ENCODE measurements at places on chromosomes 2 and 18. TPM values are rescaled to one million over a fixed set of nuclear protein-coding genes. Genes with fewer than 3 reads are reported as not detected.

DNA sequence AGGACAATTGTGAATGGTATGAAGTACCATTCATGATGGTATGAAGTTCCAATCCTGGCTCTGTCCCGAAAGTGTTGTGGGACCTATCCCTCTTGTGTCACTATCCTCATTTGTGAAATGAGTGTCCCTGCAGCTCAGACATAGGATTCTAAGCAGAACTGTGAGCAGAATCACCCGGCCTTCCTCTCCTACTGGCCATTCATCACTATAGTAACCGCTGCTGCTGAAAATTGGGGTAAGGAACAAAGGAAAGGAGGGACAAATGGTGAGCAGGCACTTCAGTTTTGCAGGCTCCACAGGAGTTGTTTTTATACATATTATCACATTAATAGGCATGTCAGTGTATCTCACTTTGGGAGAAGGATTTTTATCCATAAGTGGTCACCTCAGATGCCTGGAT is 27.4 kb downstream of the SMYD1 start:
- DNase-seq = no peak

GRCh38 chr18:79912409-79912991 is 39.0 kb downstream of the SLC66A2 start:
- no peak for DNase-seq

GRCh38 chr2:172412984-172413492 is 14.3 kb upstream of the ITGA6 start:
- DNase-seq = no peak

The MAPK4 gene
- not detected for total RNA-seq

DNA sequence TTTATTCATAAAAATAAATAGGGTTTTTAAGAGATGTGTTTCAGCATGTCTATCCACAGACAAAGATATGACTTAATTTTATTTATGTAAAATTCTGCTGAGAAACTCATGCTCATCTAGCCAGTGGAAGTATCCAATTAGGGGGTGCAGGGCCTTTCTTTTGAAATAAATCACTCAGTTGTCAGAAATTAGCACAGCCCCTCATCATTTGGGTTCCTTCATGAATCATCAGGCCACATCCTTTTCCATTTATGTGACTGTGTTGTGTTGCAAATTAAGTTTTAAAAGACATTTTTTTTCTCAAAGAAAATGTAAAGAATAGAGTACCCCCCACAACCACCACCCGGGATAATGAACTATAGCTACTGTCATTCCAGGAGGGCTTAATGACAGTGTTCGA is 185.8 kb downstream of the NRP2 start:
- no peak for DNase-seq

GRCh38 chr2:177547122-177547521 is 154.5 kb downstream of the AGPS start:
- no peak for DNase-seq

DNA sequence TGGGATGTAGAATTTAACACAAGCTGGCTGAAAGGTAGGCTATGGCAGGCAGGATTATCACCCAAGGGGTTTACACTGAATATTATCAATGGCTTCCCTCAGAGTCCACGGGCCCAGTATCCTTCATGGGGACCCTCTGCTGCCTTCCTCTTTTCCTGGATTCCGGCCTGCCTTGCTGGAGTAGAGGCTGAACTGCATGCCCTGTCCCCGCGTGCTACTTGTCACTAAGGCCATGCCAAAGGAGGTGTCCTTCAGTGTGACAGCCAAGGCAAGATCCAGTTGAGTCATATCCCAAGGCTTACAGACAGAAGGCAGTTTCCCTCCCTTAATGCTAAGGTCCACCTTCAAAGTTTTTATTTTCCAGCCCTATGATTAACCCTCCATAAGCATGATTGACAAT is 156.3 kb downstream of the CYP26B1 start:
- DNase-seq = no peak

The C2orf66 gene
- 0.35 TPM for total RNA-seq

- DNase-seq = no peak
Observed at GRCh38 chr2:174327021-174327840, 7.5 kb upstream of the SP9 start.

DNA sequence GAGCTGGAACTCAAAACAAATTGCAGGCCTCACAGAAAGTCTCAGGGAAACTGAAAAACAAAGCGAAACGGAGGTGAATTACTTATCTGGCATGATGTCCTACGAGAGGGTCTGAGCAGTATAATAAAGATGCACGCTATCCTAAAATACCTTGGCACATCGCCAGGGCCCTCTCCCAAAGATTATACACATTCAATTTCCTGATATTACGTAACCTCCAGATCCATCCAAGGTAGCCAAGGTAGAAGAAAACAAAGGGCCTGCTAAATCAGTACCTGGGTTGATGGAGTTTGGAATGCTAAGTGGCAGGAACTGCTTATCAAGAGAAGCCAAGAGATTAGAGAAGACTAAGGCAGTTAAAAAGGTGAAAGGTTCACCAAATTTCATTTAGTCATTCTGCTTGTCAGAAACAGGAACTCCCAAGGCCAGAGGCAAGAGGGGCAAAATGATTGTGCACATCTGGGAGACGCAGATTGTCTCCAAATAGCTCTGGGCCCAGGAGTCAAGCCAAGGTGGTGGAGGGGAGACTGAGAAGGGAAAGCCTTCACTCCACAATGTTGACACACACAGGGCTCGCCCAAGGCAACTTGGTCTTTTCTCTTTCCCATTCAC is 236.8 kb upstream of the ATP5MC3 start:
- DNase-seq = no peak

- no peak for DNase-seq
Observed at GRCh38 chr18:63444580-63444979, 22.3 kb upstream of the VPS4B start.

DNA sequence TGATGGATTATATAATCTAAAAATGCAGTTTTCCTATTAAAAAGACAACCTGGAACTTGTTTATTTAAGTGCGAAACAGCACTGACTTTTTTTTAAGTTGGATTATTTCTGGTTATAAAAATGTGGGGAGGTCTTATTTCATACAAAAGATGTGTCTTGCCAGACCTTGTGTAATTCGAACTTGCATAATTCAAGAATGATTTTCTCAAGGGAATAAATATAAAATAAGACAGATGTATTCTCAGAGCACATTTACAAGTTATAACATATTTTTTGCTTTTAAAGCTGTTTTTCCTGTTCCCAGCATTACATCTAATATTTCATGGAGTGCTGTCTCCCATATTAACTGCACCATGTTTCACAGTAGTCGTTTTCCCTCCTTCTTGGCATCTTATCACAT is 263.1 kb downstream of the CDH20 start:
- no peak for DNase-seq

DNA sequence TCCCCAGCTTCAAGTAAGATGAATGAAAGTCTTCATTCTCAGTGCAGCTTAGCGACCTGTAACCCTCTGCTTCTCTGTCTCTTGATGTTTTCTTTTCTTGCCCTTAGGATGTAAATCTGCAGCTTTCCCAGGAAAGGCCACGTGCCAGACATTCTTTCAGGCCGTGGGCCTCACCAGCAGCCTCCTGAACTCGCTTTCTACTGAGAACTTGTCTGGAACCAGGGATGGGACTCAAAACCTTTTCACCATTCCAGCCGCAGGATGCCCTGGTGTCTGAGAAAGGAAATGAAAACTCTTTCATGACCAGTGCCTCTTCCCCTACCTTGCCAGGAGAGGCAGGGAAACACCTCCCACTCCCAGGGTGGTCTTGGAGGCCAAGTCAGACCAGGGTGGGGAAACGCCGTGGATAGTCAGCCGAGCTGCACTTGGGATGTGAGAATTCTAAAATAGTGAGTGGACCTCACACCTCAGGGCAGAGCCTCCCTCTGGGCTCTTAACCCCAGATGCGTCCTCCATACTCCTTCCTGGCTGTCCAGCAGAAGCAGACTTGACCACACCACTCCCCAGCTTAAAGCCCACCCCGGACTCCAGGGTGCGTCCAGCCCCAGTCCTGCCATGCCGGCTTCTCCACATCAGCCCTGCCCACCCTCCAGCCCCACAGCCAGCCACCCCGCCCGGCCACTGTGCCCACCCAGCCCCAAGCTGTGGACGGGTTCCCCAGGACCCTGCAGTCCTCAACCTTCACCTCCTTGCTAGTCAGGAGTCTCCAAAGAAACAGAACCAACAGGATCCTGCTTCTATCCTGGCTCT is 115.5 kb downstream of the TWIST2 start:
- DNase-seq = no peak

DNA sequence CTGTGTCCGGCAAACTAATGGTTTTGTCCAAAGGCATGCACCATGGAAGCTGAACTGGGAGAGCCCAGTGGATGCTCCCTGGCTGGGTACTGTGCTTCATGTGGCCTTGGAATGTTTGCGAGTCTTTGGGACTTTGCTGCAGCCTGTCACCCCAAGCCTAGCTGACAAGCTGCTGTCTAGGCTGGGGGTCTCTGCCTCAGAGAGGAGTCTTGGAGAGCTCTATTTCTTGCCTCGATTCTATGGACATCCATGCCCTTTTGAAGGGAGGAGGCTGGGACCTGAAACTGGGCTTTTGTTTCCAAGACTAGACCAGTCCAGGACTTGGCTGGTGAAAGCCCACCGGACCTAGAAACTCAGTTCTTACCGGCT is 1.7 kb downstream of the MARS2 start:
- DNase-seq = no peak

The NCKAP5 gene
- 1.2 TPM for total RNA-seq

The KCTD1 gene
- total RNA-seq = 63.2 TPM

The CRIM1 gene
- total RNA-seq = 57.6 TPM

The TAF4B gene
- 8.3 TPM for total RNA-seq

- DNase-seq = no peak
Observed at GRCh38 chr2:147550995-147551731, 293.7 kb upstream of the ACVR2A start.

- no peak for DNase-seq
Observed at GRCh38 chr2:71389384-71390072, 57.9 kb downstream of the ZNF638 start.

- DNase-seq = no peak
Observed at GRCh38 chr2:20934236-20934635, 109.6 kb downstream of the APOB start.

DNA sequence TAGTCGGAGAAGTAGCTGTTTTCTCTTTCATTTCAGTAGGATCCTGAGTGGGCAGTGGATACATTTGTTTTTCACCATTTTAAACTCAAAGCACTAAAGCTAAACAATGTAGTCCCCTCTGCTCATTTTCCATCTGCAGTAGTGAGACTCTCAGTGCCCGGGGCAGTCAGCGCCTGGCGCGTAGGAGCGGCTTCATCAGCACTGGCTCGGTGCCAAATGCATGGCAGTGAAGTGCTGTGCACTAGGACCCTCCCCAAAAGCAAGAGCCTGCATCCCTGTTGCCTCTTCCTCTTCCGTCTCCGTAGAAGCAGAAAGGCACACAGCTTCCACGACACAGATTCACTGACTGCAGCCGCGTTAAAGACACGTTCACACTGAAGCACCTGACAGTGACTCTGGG is 19.0 kb upstream of the ESPNL start:
- no peak for DNase-seq

The SEMA4F gene
- total RNA-seq = 10.1 TPM

DNA sequence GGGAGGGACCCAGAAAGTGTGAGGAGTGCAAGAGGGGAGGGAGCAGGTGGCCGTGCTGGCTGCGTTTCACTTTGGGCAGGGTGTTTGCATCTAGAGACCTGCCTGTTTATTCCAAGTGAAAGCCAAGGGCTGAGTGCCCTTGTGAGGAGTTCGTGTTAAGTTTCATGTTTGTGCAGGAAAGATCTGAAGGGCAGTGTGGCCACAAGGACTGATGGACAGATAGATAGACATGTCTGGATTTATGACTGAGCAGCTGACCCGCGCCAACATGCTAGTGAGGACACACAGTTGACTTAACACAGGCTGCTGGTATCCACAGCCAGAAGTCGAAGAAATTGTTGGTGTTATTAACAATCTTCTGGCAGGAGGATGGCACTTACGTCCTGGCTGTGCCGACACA is 387.6 kb upstream of the TNP1 start:
- DNase-seq = no peak

The G6PC2 gene
- not detected for total RNA-seq

DNA sequence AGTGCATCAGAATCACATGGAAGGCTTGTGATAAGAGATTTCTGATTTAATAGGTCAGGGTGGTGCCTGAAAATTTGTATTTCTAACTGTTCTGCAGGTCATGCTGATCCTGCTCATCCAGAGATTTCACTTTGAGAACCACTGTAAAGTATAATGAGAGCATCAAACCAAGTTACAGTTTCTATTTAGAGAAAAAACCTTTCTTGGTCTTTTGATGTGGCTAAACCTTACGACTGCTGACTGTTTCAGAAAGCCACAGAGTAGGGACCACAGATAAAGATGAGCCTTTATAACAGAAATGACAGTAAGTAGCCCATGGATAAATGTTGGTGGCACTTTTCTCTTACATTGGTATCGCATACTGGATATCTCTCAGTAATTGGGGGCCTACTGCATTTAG is 109.4 kb upstream of the FANCL start:
- DNase-seq = no peak

DNA sequence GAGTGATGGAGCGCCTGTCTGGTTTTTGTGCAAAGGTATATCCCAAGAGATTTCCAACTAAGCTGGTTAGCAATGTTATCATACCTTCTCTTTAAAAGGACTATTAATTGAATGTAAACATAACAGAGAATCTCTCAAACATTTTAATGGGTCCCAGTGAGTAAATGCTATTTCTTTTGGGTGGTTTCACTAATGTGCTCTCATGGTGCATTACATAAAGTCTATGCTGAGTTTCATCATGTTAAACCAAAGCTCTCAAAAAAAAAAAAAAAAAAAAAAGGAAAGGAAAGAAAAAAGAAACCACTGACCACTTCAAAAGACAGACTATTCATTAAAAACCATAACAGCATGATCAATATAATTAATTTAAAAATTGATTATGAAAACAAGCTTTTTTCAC is 119.1 kb upstream of the SCN1A start:
- DNase-seq = no peak

DNA sequence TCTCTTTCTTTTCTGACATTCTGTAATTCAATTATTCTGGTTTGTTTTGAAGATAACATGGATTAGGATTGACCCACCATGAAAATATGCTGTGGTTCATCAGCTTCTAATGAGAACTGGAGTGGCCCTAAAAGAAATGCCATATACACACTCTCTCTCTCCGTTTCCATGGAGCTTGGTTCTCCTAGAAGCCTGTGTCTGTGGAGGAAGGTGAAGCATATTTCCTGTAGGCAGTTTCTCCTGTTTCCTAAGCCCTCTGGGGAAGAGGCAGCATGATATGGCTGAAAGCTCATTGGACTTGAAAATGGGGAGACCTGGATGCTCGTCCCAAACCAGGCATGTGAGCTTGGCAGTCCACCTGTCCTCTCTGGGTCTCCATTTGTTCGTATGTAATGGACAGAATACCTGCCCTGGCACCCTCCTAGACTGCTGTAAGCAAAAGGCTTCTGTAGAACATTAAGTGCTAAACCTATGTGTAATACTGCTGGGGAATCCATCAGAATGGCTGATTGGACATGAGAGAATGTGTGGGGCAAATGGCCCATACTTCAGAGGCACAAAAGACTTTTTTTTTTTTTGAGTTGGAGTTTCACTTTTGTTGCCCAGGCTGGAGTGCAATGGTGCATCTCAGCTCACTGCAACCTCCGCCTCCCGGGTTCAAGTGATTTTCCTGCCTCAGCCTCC is 75.3 kb upstream of the PPP1CB start:
- no peak for DNase-seq

Data from Calu3 (cell line).